ENCODE measurements at places on chromosomes 11 and 22.

- no peak for DNase-seq
Measured at GRCh38 chr11:11916981-11917399, 75.2 kb downstream of the USP47 start.

DNA sequence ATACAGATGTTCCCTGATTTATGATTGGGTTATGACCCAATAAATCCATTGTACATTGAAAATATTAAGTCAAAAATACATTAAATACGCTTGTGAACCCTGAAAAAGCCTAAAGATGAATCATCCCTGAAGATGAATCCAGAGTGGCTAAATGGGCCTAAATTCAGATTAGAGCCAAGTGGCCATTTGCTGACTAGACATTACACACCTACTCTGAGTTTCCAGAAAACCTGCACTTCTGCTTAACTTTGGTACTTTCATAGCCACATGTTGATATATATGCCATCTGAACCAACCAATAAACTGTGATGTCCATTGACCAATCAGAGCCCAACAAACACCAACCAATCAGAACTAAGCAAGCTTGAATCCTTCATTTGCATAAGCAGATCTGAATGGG is 106.9 kb downstream of the WT1 start:
- no peak for DNase-seq

DNA sequence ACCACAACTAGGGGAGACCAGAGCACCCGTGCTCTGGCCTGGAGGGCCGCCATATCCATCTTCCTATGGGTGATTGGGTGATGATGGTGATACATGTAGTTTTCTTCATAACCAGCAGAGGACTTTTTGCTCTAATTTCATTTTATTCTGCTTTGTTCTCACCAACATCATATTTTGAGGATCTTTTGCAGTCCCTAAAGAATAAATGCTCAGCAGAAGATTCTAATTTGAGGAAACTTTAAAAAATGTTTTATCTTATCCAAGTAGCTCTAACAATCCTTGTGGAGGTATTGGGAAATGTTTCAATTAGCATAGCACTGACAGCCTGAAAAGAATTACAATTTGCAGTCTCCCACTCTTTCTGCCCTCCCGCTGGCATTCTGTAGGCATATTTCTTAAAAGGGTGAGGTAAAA is 544.0 kb downstream of the NTM start:
- DNase-seq, result no peak

GRCh38 chr22:44191036-44191454 is 10.3 kb downstream of the PARVG start:
- no peak for DNase-seq

- DNase-seq, result no peak
Measured at GRCh38 chr11:121039971-121040613, 16.2 kb downstream of the TBCEL start.

- DNase-seq, result no peak
Measured at GRCh38 chr11:27186580-27186979, 146.0 kb downstream of the BBOX1 start.

- no peak for DNase-seq
Measured at GRCh38 chr11:48025293-48025983, 45.1 kb downstream of the PTPRJ start.

Data from KBM-7 (cell line).